ENCODE measurements at places on chromosomes 3 and 15.

- peak; percentile 12 for DNase-seq
Observed at GRCh38 chr3:159169828-159170227, 368.0 kb downstream of the MFSD1 start.

DNA sequence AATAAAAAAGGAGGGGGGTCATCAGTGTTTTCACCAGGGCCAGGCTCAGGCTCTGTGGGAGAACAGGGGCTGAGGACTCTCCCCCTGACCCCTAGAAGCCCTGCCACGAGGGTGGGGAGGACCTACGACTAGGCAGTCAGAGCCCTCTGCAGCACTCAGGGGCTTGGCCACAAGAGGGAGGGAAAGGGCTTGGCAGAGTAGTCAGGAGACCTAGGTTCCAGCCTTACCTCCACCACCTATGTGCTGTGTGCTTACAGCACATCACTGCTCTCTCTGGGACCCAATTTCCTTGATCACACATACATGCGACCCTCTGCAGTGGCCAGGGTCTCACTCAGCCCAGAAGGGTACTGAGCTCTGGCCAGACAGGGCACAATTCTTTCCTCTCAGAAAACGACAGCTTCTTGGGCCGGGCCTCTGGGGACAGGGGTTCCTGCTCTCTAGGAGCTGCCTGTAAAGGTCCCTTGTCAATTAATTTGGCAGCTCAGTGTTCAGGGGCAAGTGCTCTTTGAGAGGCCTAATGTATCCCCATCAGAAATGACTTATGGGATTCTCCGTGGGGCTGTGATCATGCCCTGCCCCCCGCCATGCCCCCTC, 16.4 kb upstream of the SKIC8 start:
- no peak for DNase-seq

DNA sequence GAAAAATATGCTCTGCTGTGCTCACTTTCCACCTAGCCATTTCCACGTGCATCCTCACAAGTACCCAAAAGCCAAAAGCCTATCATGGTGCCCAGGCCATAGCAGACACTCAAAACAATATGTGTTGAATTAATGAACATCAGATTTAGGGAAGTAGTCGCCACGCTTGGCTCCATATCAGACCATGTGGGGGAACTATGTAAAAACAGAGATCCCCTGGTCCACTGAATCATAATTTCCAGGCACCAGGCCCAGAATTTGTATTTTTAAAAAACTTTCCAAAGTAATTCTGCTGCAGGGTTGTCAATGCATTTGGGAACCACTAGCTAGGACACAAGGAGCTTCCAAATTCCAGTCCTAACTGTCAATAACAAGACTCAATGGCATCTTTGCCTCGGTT, 77.3 kb downstream of the CNTN3 start:
- DNase-seq: no peak

DNA sequence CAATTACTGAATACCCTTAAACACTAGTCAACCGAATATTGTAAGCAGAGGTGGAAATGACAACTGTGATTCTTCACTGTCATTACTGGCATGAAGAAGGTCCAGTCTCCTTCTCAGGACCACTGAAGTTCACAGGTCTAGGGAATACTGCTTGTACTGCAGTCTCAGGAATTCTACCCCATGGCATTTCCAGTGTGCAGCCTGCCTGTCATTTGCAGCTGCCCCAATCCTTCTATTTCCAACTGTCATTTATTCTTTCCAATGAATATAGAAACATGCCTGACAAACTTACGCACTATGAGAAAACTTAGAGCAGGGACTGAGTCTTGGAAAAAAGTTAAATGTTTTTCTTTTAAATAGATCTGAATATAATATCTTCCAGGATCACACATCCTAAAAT, 308.0 kb upstream of the THBS1 start:
- DNase-seq: no peak

- DNase-seq: peak; percentile 31
Observed at GRCh38 chr3:196388956-196389355, 43.3 kb downstream of the UBXN7 start.

GRCh38 chr3:52277972-52278509, 408 bp downstream of the WDR82 start:
- no peak for DNase-seq

GRCh38 chr3:193943851-193944517, 192.0 kb upstream of the HES1 start:
- no peak for DNase-seq

DNA sequence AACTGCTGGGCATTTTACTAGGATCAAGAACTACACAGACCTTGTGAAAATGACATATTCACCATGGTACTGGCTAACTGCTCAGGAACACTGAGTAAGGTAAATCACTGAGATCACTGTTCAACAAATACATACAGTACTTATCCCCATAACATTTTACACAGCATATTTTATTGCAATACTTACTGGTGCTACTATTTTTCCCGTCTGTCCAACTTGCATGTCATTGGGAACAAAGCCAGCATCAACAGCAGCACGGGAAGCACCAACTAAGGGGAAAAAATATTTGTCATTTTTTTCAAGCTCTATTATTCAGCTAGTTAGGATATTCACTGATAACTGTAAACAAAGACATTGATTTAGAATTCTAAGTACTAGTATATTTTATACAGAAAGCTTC, 37.0 kb downstream of the ETFA start:
- DNase-seq: no peak

DNA sequence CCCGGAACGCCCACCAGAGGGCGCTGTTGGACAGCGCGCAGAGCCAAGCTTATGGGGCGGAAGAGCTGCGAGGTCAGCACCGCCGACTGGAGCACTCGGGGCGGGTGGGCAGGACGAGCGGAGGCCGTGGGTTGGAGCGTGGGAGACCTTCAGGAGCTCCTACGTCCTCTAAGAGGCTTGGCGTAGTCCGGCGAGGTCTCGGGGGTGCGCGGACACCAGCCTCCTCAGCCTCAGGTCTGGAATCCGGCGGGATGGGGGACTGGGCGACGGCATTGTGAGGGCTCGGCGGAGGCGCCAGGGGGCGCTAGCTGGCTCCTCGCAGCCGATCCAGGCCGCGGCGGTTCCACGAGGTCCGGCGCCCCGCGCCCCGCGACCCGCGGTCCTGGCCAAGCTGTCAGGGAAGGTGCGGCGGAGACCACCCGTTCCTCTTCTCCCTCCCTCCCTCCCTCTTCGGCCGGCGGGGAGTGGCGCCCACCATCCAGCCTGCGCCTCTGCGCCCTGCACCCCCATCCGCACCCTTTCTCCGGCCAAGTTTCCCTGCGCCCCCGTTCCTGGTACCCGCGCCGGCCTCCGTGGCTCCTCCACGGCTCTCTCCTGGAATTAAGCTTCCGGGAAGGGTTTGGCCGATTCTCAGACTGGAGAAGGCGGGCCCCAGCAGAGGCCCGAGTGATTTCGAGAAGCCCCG, 24.3 kb upstream of the POLG start:
- peak; percentile 53 for DNase-seq

GRCh38 chr3:41893977-41894376, 67.9 kb downstream of the ULK4 start:
- no peak for DNase-seq

GRCh38 chr3:71104556-71104955, 479.0 kb downstream of the FOXP1 start:
- DNase-seq: no peak

GRCh38 chr15:61629269-61629668, 400.2 kb upstream of the RORA start:
- DNase-seq: no peak

- no peak for DNase-seq
Observed at GRCh38 chr3:141407825-141408224, 39.5 kb downstream of the ZBTB38 start.

- peak; percentile 29 for DNase-seq
Observed at GRCh38 chr15:35705884-35706585, 160.1 kb upstream of the DPH6 start.

All from brain pericyte (primary cell).